Hematopoietic multipotent progenitor cell treated with erythropoietin and hydrocortisone succinate and interleukin-3 and kit ligand, for 17 days (in vitro differentiated cells): ENCODE measurements at places on chromosomes 16 and 17.

DNA sequence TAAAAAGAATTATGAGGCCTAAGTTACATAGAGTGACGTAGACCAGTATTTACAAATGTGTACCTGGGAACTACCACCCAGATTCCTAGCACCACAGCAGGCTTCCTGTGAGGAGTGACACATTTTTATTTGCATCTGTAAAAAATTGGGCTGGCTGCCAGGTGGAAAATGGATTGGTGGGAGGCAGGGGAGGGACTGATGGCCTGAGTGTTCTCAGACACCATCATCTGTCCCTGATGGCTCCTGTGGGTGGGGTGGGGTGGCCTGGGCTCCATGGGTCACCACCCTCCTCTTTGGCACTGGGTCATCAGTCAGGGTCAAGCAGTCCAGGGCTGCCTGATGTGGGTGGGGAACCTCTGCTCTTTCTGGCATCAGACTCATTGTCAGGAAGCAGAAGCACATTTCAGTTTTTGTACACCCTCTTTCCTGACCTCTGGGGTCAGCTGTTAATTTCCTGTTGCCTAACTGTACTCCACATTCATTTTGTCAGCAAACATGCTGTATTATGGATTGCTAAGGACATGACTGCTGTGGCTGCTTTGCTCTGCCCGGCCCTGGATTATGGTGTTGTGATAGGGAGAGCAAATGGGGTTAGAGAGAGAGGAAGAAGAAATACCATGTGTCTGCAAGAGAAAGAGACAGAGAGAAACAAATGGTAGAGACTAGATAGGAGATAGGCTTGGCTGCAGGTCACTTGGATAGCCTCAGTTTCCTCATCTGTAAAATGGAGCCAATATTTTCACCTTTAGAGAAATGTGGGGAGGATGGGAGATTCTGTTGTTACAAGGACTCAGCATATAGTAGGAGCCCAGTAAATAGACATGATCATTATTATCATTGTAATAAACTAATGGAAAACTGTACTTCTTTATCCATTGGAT is 11.6 kb upstream of the MFAP4 start:
- DNase-seq = no peak

GRCh38 chr16:49855822-49856671 is at the start of gene ZNF423:
TSS of gene ZNF423 (minus strand) at chr16:49856112. CDS start at chr16:49855774, 338 bp downstream.
- DNase-seq = no peak

- no peak for DNase-seq
These were observed 365.8 kb upstream of the DYNLRB2 start for GRCh38 chr16:80175011-80175410.

DNA sequence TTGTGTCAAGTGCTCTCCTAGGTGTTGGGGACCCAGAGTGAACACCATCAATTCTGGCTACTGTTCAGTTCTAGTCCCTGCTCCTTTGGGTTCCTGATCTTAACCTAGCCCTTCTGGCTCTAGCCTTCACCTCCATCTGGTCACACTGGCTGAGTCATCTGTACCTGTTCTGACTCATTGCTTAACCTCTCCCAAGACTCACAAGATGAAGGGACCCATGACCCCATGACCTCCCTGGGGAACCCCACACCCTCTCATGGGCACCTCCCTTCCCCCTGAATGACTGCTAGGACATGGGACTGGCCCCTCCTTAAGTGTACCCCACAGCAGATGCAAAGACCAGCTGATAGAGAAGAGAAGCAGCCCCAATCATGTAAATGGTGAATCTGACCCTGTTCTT is 345.8 kb upstream of the CDH5 start:
- no peak for DNase-seq

DNA sequence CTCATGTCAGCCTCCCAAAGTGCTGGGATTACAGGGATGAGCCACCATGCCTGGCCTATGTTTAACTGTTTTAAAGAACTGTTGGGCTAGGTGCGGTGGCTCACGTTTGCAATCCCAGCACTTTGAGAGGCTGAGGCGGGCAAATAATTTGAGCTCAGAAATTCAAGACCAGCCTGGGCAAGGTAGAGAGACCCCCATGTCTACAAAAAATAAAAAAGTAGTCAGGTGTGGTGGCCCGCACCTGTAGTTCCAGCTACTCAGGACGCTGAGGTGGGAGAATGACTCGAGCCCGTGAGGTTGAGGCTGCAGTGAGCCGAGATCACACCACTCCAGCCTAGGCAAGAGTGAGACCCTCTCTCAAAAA is 1.9 kb upstream of the ITGAL start:
- no peak for DNase-seq

DNA sequence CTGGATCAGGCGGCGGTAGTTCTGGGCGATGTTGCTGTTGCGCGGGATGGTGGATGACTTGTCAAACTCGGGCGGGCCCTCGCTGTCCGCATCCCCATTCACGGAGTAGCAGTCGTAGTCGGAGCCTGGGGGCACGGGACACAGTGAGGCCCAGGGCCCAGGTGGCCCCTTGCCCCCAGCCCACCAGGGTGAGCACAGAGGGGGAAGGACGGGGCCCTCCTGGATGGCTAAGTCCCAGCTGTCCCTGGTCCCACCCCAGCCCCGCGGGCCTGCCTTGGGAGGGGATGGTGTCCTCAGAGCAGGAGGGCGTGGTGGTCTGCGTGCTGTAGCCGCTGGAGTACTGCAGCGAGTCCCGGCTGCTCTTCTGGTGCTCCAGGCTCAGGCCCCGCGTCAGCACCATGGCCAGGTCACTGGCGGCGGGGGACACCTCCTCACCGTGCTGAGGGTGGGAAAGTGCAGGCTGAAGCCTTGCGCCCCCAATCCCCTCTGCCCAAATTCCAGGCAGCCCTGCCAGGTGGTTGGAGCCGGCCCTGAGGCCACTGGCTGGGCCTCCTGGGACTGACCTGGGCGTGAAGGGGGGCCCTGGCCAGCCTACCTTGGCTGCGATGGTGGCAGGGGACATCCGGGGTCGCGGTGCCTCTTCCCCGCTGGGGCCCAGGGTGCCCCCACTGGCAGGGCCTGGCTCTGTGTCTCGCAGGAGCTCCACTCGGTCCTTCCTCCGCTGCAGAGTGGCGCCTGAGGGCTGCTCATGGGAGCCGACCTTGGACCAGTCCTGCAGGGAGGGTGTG is 18.2 kb downstream of the IL34 start:
- no peak for DNase-seq
